Endothelial cell of umbilical vein (primary cell): ENCODE measurements at places on chromosomes 7 and 10. TPM values are rescaled to one million over a fixed set of nuclear protein-coding genes. Genes with fewer than 3 reads are reported as not detected.
A peak's percentile ranks its signal among the peaks of the same experiment; 100 is the strongest.

WNT16 gene
- not detected in 2 replicates for total RNA-seq

RPA3 gene
- 34.4 and 38.0 TPM in 2 replicates for total RNA-seq

TMEM236 gene
- total RNA-seq, result 0.24 TPM in 1 of 2 replicates, not detected in the other

CPED1 gene
- total RNA-seq, result 0.22 and 0.32 TPM in 2 replicates

PKD1L1 gene
- total RNA-seq, result 3.0 and 5.9 TPM in 2 replicates

DYNC1I1 gene
- total RNA-seq, result 3.3 and 3.6 TPM in 2 replicates

IKZF1 gene
- 0.20 TPM in 1 of 2 replicates, not detected in the other for total RNA-seq

DNA sequence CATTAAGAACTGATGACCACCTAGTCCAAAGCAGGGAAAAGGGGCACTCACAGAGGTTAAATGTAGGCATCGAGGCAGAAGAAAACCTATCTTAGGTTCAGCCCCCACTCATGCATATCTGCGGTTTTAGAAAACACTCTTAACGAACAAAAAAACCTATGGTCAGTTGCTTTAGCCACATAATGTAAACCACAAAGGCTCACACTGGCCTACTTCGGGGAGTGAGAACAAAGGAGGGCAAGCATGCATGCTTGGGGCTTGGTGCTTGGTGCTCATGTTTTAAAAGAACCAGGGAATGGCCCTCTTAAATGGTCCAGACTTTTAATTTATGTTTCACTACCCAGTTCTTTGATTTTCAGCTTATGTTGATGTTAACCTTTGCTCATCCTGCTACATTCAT is 14.2 kb downstream of the INSYN2A start:
- no peak for DNase-seq

- no peak for DNase-seq
Observed at GRCh38 chr10:132745511-132745910, 40.4 kb downstream of the NKX6-2 start.

DNA sequence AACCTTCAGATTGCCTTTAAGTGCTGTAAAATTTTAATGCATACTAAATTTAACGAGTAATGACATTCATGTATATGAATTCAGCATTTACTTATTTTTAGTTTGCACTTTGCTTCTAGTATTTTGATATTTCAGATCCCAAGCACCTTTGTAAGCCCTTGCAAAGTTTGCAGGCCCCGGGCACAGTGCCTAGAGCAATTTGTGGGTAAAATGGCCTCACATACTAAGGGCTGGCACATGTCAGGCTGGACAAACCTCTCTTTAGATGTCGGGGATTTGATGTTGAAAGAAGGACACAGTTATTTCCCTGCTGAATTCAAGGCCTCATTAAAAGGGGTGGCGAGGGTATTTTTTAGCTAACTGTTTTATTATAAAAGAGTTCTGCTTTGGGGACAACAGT is 270.3 kb upstream of the HABP2 start:
- no peak for DNase-seq

- no peak for DNase-seq
Observed at GRCh38 chr7:100109521-100110163, 8.2 kb downstream of the AP4M1 start.

DNA sequence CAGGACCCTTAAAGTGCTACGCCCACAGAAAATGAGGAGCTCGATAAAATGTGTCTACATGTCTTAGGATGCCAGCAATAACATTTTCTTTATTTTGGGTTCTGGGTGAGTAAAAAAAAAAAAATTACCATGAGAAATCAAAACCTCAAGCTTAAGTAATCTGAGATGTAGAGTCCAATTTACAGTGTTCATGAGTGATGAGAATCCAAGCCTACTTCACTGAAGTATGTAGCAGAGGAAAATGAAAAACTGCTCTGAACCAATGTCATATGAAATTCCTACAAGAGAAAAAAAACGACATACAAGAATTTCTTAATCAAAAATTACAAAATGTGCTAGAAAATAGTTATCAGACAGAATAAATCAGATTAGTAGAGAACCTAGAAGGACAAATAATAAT is 274.4 kb downstream of the HTR7 start:
- no peak for DNase-seq

GRCh38 chr10:121751191-121751760 is 153.0 kb upstream of the FGFR2 start:
- no peak for DNase-seq

GRCh38 chr7:158863611-158864506 is 7.5 kb downstream of the DYNC2I1 start:
- peak; percentile 41 for DNase-seq

GRCh38 chr10:74816824-74817498 is 9.4 kb upstream of the KAT6B start:
- DNase-seq, result no peak

DNA sequence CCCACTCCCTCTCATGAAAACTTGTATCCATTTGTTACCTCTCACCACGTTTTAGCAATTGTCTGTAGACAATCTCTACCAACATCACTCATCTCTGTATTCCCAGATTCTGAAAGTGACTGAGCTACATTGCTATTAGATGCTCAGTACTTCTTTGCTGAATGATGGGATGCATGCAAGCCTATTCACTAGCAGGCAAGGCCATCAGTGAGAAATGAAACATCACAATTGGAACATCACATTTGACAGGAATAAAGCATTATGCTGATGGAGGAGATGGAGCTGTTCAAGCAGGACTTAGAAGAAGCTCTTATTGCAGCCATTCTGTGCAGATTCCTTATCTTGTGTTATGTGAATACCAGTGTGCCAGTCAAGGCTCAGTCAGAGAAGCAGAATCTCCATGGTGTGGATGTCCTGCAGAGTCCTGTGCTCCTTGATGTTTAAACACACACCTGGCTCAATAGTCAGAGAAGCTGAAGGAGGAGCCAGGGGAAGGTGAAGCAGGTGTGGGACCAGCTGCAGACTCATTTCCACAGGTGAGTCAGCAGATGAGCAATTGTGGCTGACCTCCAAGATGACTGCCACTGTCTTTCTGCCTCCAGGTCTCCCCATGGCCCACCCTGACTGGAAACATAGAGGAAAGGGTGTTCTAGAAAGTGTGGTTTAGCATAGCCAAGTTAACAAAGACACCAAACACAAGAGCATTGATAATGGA is 965.5 kb downstream of the GRID1 start:
- DNase-seq, result no peak

DNA sequence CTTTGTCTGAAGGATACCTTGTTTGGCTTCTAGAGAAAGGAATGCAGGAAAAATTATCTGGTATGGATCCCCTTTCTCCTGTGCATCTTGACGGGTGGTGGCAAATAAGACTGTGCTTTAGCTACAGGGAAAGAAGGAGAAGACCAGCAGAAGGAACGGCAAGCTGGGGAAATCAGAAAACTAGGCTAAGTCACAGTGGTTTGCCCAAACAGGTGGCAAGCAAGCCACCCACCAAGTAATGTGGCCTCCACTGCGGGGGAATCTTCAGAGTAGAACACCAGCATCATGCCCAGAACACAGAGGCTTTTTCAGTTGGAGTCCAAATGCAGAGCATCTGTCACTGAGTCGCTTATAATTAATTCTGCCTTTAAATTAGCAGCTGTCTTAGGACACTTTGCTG is 282.8 kb downstream of the PHF14 start:
- DNase-seq, result no peak

DNA sequence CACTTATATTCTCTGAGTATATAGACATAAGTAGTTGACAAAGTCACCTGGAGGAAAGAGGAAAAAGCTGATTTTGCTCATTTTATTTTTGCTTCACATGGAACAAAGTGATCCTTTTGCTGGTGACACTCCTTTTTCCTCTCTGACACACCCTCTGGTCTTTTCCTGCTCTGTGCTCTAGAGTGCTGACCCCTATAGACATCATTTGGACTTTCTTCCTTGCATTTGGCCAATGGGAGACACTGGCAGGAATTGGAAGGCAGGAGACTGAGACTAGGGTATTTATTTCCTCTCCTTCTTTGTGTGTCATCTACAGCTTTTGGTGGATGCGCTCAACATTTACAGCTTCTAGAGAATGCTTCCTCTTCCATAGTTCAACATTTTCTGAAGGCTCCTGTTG is 1078.1 kb downstream of the SORCS1 start:
- no peak for DNase-seq

- no peak for DNase-seq
Observed at GRCh38 chr10:62277971-62278370, 9.3 kb upstream of the RTKN2 start.

- DNase-seq, result no peak
Observed at GRCh38 chr7:24059775-24060174, 224.2 kb upstream of the NPY start.

DNA sequence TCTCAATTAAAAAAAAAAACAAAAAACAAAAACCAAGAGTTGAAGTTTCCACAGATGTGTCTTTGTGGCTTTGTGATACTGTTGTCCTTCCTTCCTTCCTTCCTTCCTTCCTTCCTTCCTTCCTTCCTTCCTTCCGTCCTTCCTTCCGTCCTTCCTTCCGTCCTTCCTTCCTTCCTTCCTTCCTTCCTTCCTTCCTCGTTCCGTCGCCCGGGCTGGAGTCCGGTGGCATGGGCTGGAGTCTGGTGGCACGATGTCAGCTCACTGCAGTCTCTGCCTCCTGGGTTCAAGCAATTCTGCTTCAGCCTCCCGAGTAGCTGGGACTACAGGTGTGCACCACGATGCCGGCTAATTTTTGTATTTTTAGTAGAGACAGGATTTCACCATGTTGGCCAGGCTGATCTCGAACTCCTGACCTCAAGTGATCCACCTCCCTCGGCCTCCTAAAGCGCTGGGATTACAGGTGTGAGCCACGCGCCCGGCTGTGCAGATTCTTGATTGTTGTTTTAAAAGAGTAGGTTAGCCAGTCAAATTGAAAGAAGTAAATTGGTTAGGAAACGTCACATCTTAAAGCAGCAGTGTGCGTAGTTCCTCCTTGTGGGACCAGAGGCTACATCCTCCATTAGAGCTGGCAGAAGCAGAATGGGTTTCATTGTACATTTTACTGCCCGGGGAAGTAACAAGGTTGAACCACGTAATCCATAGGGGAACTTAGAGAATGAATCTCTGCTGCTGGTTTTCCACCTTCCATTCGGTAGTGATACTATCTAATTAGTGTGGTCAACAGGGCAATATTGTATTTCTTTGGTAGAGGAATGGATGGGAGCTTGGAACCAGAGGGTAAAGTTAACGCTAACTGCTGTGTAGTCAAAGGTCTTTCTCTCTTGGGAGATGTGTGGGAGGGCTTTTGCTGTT is 20.6 kb downstream of the DNAJB6 start:
- no peak for DNase-seq

- DNase-seq, result no peak
Observed at GRCh38 chr10:58565271-58565670, 52.6 kb downstream of the BICC1 start.

- no peak for DNase-seq
Observed at GRCh38 chr10:22344781-22345300, 455 bp upstream of the SPAG6 start.

- DNase-seq, result no peak
Observed at GRCh38 chr10:110812583-110812982, 59.1 kb upstream of the PDCD4 start.

GRCh38 chr7:108012499-108013430 is 9.8 kb upstream of the LAMB1 start:
- peak; percentile 49 for DNase-seq

GRCh38 chr7:80044796-80045195 is 89.8 kb upstream of the GNAI1 start:
- no peak for DNase-seq

DNA sequence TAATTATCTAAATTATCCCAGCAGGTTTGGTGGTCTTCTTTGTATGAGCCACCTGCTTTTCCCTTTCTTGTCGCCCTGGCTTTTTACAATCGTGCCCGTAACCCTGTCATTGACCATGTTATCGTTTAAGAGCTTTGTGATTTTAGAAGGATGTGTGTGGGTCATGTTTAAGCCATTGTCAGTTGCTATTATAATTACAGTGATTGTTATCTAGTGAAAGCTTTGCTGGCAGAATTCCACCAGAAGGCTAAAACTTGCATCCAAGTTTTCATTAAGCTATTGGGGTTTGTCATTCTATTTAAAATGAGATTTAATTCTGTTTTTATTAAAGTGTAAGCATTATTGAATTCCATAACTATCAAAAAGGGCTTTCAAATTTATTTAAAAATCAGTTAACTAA is 354.2 kb upstream of the TMEM229A start:
- DNase-seq, result no peak

DNA sequence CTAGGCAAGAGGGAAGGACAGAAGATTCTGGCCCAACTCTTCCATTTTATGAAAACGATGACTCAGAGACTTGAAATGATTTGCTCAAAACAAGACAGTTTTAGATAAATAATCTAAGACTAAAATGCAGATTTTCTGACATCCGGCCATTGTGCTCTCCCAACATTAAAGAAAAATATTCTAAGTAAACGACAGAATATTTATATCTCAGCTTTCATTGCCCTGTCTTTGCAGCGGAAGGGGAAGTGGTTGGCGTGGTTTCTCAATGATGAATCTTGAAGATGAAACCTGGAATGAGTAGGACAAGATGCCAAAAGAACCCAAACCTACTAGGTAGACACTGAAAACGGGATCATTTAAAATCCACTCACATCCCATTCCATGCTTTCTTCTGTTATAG is 28.9 kb upstream of the NPY start:
- no peak for DNase-seq

GRCh38 chr7:149248777-149249176 is 9.3 kb downstream of the ZNF212 start:
- no peak for DNase-seq

DNA sequence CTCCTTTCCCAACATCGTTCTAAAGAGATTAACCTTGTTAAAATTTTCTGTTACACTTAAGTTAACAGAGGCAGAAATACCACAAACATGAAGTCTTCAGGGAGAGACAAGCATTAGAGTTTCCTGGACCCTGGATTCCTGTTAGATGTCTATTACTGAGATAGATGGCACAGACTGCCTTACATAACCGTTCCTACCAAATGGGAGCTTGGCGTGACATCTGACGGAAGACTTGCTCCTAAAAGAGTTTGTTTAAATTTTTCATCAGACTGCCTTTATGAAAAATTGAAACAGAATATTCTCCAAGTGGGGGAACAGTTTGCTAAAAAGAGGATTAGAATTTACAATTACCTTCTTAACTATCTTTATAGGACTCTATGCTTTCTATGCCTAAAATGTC is 22.7 kb downstream of the ANK3 start:
- DNase-seq, result no peak

DNA sequence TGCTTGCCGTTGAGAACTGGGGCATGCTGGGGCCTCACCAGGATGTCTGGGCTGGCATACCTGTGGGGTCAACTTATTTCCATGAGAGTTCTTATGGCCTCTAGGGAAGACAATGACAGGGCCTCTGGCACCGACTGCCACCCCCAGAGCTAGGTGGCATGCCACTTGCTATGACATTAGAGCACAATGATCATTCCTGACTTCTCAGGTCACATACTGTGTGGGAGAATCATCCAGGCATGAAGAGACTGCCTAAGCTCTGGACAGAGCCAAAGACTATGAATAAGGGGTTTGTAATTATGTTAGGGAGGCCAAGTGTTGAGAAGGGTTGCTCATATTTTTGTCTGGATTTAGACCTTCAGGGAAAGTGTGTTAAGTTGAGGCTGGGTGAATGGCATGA is 97.5 kb downstream of the PTPN20 start:
- no peak for DNase-seq
